Epithelial cell of prostate (primary cell): ENCODE measurements at places on chromosomes 2 and 18.
A peak's percentile ranks its signal among the peaks of the same experiment; 100 is the strongest.

DNA sequence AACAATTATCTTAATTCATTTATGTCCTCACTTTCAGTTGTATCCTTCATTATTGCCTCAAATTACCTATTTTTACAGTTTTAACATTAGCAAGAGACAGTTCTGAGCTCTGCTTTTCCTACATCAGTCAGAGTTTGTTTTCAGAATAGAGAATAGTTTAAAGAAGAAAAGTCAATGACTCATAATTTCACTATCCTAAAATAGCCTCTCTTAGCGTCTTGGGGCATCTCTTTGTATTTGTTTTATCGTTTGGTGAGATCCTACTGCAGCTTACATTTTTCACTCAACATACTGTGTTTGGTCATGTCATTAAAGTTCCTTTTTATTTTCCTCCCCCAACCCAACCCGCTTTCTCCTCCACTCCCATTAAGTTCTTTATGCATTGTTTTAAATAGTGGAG is 3.8 kb downstream of the SEC11C start:
- no peak for DNase-seq

DNA sequence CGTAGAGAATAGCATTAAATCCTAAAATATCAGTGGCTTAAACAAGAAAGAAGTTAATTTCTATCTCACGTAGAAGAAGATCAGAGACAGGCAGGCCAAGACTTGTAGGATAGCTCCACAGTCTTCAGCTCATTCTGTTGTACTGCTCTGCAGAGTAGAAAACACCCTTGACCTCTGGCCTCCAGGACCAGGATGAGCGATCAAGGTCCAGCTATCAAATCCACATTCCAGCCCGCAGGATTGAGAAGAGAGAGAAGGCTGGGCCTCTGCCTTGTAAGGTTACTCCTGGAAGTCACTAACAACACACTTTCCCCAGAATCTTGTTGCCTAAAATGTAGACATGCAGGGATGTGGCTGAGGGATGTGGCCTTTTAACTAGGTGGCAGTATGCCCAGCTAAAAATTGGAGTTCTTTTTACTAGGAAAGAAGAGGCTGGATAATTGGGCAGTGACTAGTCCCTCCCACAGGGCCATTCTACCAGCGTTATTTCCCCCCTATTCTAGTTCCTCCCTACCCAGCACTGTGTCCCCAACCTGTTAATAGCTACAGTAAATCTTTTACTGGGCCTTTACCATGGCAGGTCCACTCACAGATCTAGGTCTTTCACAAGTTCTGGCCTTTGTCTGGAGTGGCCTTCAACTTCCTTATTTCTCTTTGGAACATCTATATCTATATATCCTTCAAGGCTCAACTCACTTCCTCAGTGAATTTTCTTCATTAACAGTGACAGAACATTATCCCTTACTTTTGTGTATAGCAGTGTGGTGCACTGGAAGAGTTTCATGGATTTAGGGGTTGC is 165.0 kb downstream of the DIS3L2 start:
- DNase-seq, result no peak

DNA sequence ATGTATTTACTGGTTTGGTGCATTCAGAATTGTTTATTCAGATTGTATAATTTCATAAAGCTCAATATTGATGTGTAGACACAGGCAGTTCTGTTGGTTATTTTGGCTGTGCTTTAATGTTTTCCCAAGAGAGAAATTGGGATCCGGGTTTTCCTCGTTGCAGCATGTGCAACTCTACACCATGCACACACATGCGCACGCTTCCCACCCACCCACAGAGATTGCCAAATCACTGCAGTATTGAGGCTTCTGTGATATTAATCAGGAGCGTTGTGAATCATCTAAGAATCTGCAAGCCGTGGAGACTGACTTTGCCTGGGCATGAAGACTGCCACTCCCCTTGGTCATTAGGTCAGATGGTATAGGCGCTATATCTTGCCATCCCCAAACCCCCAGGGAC is 571.5 kb downstream of the SLC4A3 start:
- peak; percentile 88 for DNase-seq

DNA sequence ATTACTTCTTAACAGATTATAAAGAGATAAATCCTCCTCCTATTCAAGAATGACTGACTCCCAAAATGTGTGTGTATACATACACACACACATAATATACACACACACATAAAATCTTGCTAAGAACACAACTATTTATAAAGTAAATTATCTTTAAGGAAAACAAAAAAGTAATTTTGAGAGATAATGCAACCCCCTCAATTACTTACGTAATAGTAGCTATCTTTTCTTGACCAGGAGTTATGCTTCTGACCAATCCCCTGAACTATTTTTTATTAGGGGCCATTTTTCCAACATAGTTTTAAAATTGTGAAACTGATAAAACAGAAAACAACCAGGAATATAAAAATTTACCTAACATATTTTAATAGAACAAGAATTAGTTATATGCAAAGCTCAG is 113.0 kb upstream of the CHRNA1 start:
- no peak for DNase-seq

DNA sequence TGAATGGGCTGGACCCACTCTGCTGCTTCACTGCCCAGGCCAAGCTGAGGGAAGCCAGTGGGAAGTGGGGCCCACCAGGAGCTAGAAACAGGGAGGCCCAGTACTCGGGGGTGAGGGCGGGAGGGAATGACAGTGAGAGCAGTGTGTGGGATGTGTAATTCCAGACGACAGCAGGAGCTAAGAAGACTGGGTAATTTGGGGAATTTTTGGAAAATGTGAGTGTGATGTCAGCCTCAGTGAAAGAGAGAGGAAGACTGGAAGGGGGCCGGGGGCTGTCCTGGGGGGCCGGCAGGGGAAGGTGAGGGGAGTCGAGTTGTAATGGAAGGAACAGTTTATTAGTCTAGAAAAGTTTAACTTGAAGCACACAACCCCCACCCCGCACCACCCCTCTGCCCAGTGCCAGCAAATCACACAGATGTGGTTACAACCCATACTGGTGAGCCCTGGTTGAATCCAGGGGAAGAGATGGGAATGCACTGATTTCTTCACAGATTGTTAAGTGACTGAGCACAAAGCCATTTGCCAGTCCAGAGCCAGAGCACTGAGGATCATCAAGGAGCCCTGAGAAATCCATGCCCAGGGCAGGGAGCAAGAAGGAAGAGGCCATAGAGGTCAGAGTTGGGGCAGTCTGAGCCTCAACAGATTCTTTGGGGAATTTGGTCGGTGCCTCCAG is 76.7 kb upstream of the PKDCC start:
- DNase-seq, result no peak

GRCh38 chr2:7407906-7408680 is 490.9 kb downstream of the RNF144A start:
- no peak for DNase-seq

GRCh38 chr2:237391140-237391539 is 22.8 kb downstream of the COL6A3 start:
- DNase-seq, result no peak

DNA sequence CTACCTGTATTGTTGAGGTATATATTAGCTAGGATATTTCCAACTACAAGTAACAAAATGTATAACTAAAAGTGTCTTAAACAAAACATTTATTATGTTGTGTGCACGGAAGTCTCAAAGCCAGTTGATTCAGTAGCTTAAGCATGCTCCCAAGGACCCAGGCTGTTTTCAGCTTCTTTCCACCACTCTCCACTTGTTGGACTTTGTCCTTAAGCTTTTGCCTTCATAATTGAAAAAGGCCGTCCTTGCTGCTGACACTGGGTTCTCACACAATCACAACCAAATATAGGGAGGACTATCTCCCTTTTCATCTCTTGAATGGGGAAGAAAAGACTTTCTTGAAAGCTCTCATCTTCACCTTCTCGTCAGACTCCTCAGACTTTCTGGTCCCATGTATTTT is 12.2 kb upstream of the NEMP2 start:
- DNase-seq, result no peak

DNA sequence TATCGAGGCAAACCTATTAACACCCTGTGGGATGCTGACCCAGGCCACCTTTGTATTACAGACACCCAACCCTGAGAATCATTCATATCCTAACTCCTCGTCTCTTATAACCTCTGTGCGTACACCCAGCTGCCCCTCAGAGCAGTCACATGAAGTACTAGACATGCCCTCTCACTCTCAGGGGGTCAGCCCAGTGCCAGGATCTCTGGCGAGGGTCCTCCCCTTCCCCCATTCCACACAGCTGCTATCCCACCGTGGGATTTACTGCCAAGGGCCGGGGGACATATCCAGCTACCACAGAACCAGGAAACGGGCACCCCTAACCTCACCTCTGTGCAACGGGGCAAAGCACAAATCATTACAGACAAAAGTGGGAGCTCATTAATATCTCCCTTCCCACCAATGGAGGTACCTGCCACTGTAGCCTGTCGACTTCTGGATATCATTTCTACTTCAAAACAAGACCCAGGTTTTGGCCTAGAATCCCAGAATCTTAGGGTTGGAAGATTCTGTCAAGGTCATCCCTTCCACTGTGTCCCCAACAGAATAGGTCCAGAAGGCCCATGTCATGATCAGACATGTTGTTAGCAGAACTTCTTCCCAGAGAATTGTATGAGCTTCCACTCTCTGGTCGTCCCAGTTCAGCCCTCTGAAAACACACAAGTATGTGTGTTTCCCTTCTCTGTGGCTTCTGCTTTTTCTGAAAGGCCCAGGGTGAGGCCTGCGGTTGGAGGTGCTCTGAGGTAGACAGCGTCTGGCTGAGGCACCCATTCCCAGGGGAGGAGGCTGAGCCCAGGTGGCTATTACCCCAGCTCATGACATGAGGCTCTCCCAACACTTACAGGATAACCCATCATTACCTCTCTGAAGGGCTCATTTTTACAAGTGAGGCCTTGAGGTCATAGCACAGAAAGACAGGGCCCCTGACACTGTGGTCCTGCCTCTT is 1.7 kb downstream of the TMBIM1 start:
- no peak for DNase-seq

DNA sequence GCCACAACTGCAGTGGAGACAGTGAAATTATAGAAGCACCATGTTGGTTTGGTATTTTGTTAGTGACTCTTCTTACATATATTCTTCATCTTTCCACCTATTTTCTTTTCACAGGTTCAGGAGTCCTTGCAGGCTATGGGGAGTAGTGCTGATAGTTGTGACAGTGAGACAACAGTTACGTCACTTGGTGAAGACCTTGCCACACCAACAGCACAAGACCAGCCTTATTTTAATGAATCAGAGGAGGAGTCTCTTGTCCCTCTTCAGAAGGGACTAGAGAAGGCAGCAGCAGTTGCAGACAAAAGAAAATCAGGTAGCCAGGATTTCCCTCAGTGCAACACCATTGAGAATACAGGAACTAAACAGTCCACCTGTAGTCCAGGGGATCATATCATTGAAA is 23.6 kb downstream of the ITPRID2 start:
- no peak for DNase-seq

DNA sequence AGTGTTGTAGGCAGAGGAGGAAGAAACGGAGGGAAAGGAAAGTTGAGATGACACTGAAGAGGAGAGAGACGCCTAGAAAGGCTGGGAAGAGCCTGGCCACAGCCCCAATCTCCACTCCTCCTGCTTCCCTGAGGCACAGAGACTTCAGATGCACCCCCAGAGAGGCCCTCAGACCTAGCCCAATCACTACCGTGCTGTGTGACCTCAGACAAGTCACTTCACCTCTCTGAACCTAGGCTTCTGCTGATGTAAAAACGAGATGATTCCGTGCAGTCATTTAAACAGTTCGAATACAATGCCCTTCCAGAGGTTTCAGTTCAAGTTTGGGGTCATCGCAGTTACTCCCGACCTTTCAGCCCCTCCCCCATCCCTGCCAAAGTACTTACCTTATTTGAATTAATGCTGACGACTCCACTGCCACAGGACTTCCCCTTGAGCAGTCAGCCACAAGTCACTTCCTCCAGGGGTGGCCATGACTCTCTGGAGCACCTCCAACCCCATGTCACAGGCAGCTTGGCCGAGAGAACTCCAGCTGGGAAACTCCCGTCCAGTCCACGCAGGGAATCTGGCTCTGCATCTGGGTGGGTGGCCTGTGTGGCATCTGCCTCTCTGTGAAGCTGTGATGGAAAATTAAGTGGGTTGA is 105.2 kb upstream of the ID2 start:
- DNase-seq, result no peak

GRCh38 chr2:52622266-52622665 is 1145.3 kb upstream of the CHAC2 start:
- DNase-seq, result no peak

DNA sequence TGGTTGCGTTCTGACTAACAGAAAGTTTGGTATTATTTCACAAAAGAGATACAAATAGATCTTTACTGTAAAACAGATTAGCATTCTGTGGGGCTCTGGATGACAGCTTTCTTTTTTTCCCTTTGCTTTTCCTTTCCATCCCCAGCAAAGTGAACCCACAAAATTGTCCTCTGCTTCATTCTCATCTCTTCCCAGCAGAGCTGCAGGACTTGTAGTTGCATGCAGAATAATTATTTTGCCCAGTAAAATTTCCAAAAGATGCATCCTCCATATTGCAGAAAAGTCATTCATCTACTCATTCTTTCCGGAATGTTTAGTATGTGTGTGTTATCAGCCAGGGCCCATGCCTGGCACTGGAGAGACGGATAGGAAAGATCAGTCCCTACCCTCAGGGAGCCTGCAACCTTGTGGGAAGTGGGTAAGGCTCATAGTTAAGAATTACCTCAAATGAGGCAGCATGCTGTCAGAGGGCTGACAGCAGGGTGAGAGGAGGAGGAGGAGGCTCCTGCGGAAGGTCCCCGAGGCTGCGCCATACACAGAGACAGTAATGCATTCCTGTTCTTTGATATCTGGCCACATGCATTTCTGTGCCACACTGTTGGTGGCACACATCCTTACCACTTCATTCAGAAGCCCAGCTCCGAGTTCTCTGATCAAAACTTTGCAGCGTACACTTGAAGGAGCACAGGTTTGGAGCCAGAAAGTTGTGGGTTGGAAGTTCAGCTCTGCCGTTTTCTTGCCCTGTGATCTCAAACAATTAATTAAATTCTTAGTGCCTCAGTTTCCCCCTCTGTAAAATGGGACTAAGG is 225.4 kb downstream of the MYCN start:
- DNase-seq, result no peak

DNA sequence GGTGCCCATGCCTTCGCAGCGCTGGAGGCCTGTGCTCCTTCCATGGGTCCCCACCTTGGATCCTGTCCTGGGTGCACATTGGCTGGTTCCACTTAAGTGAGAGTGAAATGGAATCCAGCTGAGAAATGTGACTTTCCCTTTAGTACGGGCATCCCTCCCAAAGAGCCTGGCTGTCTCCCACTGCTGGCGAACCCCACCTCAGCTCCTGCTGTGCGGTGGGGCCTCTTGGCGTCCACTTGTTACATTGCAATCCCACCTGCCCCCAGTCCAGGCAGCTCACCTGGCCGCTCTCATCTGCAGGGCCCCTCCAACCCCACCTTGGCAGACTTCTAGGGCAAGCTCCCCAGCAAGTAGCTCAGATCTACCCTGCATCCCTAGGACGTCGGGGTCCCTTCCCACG is 35.5 kb upstream of the GNAL start:
- no peak for DNase-seq

DNA sequence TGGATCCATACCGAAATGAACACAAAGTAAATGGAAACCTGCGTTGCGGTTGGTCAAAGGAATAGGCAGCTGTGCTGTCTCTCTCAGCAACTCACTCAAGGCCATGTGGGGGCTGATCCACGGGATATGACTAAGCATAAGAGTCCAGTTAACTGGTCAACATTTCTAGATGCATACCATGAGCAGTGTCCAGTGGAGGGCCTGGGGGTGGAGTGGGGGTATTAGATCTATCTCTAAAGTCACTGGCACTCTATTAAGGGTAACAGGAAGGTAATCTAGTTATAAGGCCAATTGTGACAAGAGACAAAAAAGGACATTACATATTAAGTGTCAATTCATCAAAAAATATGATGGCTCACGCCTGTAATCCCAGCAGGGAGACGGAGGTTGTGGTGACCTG is 136.8 kb downstream of the TTC32 start:
- DNase-seq, result no peak

- DNase-seq, result no peak
These were observed 65.1 kb downstream of the TMEM182 start for GRCh38 chr2:102826904-102827303.

GRCh38 chr2:1937480-1937879 is 193.2 kb upstream of the PXDN start:
- DNase-seq, result no peak
